ENCODE measurements at places on chromosomes 1 and 21.
A peak's percentile ranks its signal among the peaks of the same experiment; 100 is the strongest.

GRCh38 chr1:209674957-209675564 is at the start of gene G0S2:
Gene G0S2, plus strand, starts transcription at chr1:209675412. Its CDS starts 273 bp downstream, at chr1:209675685.
- no peak for DNase-seq

DNA sequence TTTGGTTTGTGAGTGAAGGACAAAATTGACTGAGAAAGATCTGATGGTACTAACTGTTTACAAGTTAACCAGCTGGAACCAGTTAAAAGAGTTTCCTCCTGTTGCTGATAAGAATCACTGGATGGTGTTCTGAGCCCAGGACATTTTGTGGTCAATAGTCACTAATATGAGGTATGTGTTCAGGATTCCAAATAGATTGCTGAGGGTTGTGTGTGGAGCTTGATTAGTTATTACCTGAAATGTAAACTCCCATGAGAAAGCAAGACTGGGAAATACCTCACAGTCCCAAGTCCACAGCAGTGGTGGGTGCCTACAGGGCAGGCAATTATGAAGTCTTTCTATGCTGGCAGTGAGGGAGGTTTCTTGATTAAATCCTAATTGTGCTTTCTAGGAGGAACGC is 164.6 kb downstream of the DNM3 start:
- DNase-seq = no peak

DNA sequence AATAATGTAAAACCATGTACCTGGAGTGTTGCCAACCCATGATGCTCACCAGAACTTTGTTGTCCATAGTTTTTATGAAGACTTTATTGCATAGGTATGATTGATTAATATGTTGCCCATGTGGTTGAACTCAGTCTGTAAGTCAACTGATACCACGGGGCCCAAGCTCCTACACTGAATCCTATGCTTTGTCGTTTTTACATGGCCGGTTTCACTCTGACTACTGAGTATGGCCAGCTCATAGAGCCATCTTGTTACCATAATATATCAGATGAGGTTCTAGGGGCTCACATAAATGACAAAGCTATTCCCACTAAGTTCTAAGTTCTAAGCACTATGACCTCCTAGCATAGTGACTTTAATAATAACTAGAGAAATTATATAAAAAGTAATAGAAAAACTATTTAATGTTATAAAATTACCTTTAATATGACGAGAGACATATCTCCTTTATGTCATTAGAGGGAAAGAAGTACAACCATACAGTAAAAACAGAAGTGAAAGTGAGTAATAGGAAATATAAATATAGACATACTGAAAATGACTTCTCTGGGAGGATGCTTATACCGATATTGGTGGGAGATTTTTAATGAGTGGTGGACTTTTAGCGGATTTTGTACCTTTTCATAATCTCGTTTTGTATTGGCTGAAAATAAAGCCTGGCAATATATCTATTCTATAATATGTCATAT is 983.4 kb upstream of the PRMT6 start:
- DNase-seq = no peak

GRCh38 chr1:1574721-1575537 is at the start of gene SSU72:
Gene SSU72, minus strand, starts transcription at chr1:1574863. Its CDS starts 306 bp downstream, at chr1:1574557.
- peak; percentile 91 for DNase-seq

DNA sequence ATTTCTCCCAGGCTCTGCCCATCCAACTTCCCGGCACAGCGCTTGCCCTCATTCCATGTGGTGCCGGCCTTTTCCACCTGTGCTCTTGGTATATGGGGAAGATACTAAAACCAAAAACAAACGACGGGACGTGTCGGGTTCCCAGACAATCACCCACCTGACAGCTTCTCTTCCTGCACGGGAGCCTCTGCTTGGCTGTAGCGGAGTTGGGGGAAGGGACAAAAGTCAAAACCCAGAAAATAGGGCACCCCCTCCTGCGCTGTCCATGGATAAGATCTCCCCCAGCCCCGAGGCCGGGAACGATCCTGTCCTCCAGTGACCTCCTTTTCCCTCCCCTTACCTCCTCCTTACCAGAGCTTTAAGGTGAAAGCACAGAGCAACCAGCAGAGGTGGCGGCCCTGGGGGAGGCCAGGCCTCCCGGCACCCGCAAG is 640 bp downstream of the JTB start:
- DNase-seq = no peak

Measured in HL-60 (cell line).